Astrocyte of the hippocampus (primary cell): ENCODE measurements at places on chromosomes 5 and 9.

DNA sequence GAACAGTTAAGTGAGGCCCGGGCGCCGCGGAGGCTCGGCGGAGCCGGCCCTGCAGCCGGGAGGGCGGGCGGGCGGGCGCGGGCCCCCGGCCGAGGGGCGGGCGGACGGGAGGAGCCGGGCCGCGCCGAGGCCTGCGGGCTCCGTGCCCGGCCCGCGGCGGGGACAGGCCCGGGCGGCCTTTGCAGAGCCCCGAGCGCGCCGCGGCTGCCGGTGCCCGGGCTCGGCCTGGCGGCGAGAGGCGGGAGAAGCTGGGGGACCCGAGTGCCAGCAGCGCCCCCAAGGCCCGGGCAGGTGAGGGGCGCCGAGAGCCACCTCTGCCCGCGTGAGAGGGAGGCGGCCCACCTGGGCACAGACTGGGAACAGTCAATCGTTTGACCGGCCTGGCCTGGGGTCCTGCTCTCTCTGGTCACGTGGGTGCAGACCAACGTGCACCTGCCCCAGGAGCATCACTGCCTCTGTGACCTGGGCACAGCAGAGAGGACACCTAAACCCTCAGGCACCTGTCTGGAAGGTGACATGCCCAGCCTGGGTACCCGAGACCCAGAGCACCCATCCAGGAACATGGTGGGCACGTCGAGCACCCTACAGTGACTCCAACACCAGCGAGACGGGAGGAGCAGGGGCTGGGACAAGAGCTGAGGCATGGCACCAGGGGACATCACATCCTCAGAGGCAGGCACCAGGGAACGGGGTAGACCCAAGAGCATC, 531 bp downstream of the MVB12B start:
- DNase-seq: no peak

GRCh38 chr5:139167063-139167462, 31.1 kb downstream of the SIL1 start:
- no peak for DNase-seq

- peak; percentile 30 for DNase-seq
These were observed 69.7 kb downstream of the SH3GL2 start for GRCh38 chr9:17648516-17648915.

GRCh38 chr9:114968671-114969070, 38.3 kb upstream of the TNFSF8 start:
- peak; percentile 47 for DNase-seq

DNA sequence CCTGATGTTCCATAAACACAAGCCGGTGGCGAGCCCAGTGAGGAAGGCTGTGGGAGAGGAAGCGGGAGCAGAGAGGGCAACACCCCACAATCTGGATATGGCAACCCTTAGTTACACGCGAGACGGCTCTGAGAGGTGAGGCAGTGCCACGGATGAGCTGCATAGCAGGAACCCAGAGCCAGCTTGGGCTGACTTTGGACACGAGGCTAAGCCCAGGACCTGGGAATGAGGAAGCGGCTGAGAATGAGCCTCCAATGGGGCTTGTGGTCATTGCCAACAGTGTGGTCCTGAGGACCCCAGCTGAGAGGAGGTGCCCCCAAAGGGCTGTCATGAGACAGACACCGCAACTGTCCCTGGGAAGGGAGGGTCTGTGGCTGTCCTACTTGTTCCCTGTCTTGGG, 160.0 kb upstream of the SMIM23 start:
- no peak for DNase-seq

GRCh38 chr5:113804264-113804663, 290.8 kb downstream of the YTHDC2 start:
- DNase-seq: no peak

- no peak for DNase-seq
These were observed 15.3 kb downstream of the AP3S1 start for GRCh38 chr5:115857057-115857479.

DNA sequence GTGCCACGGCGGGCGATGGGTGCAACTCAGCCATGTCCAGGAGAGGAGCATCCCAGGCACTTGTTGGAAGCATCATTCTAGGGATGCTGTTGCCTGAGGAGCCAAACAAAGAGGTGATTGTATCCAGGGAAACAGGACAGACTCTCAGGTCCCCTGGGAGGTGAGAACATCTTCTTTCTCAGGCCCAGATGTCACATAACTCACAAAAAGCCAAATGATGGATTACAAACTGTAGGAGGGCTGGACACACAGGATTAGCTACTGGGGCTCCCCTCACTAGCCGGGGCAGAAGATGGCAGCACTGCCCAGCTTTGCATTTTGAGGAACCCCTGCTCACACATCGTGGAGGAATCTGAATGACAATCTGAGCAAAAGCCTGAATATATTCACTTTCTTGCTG, 64.7 kb upstream of the NFIL3 start:
- DNase-seq: no peak

DNA sequence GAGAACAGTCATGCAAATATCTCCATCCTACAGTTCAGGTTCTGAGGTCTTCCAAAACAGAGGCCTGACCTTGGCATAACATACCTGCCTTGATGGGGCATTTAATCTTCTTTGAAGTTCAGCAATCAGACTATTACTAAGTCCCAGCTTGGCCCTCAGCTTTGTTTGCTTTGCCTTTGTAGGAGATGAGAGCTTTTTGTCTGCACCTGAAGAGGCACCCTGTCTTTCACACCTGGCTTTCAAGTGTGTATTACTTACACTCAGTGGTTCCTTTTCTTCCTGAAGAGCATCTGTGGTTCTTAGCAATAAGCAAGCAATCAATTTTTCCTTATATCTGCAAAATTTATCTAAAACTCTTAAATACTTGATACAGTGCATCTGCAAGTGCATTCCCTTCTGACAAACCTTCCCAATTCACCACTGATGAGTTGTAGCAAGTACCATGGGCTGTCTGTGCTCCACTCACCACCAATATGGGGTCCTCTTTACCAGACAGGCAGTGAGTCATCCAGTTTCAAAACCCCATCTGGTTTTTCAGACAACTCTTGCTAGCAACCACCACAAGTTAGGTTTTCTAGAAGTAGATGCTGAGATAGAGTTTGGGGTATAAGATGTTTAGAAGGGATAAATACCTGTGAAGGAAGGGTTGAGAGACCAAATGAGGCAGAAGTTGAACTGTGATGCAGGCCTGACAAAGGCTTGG, 100.2 kb downstream of the HINT1 start:
- no peak for DNase-seq

DNA sequence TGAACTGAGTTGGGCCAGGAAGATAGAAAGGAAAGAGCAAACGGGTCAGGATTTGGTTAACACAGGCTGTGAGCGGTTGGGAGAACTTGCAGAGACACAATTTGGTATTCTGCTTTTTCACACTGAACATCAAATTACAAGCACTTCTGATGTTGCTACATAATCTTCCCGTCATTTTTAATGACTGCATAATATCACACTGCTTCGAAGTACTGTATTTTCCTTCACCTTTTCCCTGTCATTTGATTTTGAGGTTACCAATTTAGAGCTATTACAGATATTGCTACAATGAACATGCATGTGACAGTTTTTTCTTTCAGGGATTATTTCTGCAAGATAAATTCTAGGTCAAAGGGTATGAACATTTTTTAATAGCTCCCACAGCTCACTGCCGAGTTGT, 71.4 kb upstream of the CPEB4 start:
- no peak for DNase-seq

DNA sequence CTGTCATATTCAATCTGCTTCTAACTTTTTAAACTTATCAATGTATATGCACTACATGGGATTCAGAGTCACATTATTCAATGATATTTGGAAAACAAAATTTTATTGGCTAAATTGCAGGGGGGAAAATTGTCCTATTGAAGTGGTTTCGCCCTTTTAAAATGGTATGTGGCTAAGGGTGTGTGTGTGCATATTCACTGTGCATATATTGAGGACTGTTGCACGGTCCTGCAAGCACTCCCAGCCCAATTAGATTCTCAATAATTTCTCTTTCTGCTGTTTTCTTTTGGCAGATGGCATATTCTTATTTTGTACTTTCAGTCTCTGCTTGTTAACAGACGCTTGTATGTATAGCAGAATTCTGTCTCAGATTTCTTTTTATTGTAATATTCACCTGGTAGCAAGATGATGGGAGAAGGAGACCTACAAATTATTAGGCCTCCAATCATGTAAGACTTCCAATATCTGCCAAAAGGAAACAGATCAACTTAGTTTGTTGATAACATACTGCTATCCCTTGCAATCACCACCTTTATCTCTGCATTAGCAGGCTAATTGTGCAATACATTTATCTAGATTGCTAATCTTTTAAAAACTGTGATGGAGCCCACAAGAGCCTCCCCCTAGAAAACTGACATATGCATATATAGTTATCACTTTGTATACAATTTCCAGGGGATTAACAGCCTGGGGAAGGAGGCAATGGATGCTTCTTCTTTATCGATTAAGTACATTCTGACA, 411.5 kb downstream of the PLK2 start:
- DNase-seq: no peak

DNA sequence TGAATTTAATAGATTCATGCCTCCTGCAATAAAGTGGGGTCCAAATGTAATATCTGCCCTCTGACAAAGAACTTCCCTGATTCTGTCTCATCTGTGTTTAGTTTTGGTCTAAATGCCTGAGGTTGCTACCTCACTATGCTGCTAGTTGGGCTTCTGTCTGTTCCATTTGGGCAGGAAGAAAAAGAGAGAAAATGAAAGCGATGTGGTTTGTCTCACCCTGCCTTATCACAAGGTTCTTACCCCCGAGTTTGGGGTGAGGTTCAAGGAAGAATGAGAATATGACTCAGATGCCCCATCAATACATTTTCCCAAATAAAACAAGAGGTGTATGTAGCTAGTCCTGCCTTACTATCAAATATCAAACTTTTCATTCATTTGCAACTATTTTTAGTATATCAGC, 132.1 kb upstream of the MTAP start:
- DNase-seq: no peak

- no peak for DNase-seq
These were observed 123.0 kb upstream of the FST start for GRCh38 chr5:53357439-53357838.
